ENCODE measurements at places on chromosomes 3 and 15. TPM values are rescaled to one million over a fixed set of nuclear protein-coding genes. Genes with fewer than 3 reads are reported as not detected.

GRCh38 chr15:69718916-69719315 lies 266.3 kb downstream of the RPLP1 start:
- no peak for DNase-seq

GRCh38 chr3:23002151-23002550 lies 201.0 kb upstream of the UBE2E2 start:
- no peak for DNase-seq

DNA sequence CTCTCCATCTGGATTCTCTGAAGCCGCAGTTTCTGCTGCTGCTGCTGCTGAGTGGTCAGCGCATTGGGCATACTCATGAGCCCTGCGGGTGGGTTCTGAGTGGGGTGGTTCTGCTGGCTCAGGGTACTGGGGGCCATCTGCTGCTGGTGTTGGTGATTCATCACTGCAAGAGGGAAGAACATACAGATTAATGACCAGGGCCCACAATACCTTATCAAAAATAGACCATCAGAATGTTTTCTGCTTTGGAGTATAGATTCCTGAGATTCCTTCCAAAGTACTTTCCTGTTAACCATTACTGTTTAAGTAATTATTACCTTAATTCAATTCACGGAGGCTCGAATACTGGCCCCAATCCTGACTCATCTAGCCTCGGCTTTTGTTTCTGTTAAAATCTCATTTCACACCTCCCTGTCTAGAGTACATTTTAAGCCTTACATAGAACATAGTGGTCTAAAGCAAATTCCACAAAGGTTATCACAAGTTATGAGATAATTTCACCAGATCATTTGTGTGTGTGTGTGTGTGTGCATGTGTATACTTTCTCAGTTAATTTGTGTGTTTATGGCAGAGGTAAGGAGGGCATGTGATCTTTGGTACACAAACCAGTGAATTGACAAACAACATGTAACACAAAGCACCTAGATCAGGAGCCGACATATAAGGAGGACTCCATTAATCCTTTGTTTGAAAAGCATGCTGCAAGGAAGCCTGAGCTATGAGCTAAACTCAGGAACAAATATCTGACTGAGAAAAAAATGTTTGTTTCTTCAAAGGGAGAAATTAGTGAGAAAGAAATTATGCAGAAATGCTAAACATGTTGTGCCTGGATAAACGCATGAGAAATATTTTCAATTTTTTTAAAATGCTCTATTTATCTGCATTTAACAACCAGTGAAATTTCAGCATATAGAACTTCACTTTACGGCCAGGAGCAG lies 68.1 kb downstream of the TM4SF4 start:
- DNase-seq = no peak

DNA sequence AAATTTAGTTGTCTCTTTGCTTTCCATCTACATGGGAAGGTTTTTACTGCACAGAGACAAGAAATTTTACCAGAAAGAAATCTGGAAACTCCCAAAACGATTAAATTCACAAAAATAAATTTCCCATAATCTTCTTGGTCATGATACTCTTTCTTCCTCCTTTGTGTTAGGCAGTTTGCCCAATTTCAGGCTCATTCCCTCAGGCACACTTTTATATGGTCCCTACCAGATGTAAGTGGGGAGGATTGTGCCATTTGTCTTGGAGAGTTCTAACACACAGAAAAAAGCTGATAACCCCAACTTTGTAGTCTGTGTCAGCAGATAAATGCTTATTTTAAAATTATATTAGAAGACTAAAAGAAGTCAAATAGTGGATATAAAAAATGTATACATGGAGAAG lies 49.1 kb upstream of the CCDC50 start:
- no peak for DNase-seq

DNA sequence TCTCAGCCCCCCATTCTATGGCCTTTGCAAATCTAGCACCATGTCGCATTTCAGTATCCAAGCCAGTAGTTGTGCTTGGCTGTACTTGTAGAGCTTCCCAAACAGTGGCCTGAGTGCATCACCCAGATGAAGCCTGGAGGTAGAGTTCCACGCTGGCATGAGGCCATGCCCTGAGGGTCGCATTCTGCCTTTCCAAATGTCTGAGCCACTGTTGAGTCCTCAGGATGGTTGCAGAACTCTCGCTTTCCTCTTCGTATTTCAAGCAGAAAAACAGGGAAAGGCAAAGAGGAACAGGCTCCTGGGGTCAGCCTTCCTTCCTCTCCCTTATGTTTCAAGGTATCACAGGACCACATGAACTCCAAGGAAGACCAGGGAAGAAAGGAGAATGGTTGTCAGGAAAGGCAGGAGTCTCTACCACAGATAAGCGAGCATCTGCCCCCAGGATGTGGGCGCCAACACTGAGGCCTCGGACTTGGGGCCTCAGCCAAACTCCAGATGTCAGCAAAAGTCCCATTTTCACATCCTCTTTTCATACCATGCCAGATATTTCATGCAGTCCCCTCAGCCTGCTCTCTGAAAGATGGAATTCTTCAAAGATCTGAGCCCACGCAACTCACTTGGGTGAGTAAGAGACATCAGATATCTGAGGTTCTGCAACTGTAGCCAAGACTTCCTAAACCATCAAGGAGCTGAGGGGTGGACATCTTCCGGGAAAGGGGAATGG lies 19.4 kb upstream of the PRR20G start:
- DNase-seq = no peak

CLDN16 gene
- polyA plus RNA-seq = 0.01 TPM
